AG09319 (cell line): ENCODE measurements at places on chromosomes 11 and 22.
A peak's percentile ranks its signal among the peaks of the same experiment; 100 is the strongest.

DNA sequence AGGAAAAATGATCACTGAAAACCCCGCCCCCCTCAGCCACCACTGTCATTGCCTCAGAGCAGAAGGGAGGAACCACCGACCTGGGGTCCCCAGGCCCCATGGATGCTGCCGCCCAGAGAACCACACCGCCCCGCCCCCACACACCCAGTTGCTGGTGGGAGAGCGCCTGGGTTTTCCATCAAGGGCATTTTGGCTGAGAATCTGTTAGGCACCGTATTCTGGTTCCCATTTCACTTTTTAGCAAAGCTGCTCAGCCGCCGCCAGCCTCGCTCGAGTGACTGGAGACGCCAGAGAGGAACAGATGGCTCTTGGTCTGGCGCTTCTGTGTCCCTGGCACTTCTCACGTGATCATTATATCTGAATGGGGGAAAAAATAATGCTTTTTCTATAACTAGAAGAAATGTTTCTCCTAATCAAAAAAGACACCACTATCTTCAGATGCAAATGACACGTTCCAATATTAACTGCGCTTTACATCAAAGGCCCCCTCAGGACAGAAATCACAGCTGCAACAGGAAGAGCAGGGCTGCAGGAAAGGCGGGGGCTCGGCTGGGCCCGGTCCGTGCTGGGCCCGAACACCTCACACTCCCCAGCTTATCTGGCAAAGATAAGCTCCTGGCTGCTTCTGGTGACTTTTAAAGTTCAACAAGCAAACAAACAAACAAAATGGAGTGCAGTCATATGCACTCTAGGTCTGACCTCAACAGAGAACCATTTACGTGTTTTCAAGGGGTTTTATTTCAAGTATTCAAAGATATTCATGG, 149.8 kb downstream of the MPPED1 start:
- DNase-seq = no peak

DNA sequence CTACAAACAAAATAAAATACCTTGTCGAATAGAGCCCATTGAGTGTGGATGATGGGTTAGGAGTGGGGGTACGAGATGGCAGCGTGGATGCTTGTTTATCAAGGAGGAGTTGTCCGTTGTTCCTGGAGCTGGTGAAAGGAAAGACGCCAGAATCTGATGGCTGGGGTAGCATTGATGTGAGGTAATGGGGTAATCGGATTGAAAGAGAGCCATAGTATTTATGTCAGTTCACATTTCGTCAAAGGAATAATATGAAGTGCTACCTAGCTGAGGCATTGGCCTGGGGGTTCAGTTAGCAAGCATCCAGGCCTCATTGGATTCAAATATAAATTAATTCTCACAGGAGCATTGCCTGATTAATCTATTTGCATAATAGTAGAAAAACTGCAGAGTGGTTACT, 16.9 kb upstream of the DBX1 start:
- no peak for DNase-seq

- no peak for DNase-seq
These were observed 563.1 kb upstream of the LUZP2 start for GRCh38 chr11:23933721-23934120.

DNA sequence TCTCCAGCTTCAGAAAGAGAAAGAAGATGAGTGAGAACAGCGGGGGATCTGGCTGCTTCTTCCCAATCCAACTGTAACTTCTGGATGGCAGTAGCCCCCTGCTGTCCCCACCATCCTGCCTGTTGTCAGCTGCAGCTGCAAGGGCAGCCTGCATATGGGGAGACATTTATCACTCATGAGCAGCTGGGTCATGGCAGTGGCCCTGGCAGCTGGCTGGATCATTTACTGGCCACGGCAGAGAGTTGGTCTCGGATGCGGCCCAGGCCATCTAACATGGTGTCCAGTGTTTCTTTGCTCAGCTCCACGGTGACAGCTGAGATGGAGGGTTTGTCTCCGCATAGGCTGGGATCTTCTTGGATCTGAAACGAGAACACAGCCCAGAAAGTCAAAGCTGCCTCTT, 14.8 kb downstream of the COMMD9 start:
- DNase-seq = no peak

GRCh38 chr11:13702071-13702470, 33.6 kb downstream of the FAR1 start:
- DNase-seq = no peak

DNA sequence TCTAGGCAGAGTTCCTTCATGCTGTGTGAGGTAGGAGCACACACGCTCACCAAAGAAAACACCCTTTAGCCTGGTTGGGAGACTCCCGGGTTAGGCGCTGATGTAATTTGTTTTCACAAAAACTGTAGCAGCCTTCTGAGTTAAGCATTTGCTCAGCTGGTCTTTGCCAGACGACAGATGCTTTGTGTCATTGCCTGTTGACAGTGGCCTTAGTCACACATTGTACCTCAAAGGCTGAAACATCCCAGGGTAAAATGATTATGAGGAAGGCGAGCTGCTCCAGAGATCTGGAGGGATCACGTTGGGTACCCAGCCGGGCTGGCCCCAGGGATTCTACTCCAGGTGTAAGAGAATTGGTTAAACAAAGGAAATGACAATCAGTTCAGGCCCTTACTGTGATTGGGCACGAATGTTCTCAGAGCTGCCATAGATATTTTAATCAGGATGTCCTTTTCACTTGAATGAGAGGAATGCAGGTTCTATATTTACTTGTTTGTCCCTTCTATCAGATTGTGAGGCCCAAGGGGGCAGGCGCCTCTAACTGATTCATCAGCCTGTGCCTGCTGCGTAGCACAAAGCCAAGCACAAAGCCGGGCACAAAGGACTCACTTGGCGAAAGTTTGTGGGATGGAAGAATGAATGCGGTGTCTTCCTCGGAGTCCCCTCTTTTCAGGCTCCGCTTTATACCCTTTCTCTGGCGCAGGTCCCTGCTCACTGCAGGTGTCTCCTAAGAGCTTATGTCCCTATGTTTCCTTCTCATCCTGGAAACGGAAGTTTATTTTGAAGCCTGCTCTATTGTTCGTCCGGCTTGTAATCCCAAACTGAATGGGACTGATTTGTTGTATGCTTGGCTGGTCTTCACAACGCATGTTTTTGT, 47.1 kb downstream of the ADM start:
- DNase-seq = no peak

DNA sequence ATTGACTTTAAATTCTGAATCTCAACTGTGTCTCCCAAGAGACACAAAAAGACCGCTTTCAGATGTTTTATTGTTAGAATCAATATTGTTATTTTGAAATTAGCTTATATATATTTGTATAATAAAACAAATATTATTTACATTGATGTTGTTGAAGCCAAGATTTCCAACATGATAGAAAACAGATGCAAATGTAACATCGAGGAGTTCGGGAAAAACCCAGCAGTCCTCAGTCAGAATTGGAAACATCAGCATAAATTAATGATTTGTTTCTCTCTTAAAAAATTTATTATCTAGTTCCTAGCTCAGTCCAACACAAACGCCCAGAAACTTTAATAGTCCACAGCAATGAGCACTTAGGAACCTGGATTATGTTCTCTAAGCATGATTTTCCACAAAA, 1330.4 kb downstream of the TBC1D22A start:
- no peak for DNase-seq

DNA sequence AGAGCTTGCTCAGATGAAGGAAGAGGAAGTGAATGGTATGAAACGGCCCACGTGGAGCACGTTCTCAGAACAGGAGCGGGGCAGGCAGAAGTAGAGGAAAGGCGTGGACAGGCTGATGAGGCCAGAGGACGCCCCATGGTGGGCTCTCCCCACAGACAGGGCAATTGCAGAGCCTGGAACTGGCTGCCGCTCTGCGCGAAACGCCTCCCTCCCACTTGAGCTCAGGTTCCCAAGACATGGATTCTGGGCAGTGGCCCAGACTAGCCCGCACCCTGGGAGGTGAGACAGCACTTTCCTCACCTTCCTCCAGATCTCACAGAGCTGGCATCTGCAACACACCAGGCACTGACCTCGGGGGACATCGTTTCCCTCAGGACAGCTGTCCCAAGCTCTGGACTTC, 117.6 kb downstream of the PHF21B start:
- DNase-seq = no peak

DNA sequence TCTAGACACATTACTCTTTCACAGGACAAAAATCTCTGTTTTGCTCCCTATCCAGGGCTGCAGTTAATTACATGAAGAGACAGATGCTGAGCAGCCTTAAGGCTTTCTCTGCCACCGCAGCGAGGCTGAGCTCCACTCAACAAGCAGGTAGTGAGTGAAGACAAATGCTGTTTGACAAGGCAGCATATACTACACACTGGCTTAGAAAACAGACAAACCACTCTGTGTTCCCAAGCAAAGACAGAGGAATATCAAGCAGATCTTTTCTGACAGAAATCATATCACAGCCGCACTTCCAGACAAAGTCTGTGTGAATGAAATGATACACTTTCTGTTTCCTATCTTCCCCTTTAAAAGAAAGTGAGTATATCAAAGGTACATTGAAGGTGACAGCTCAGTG, 368.1 kb downstream of the DCDC1 start:
- no peak for DNase-seq

DNA sequence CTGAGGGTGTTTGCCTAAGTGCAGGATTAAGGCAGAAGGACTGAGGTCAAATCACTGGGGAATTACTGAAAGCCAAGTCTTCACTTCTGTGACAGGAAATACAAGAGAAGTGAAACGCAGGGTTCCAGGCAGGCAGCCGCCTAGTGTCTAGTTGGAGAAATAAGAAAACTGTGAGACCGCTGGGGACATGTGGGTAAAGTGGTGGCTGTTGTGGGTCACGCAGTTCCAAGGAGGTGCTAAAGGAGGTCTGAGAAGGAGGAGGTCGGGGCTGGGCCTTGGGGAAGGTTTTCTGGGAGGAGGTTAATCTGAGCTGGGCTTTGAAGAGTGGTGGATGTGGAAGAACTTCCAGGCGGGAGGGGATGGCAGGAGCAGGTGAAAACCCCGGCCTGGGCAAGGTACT, 11.2 kb downstream of the MCM5 start:
- no peak for DNase-seq

GRCh38 chr11:116580799-116581198, 192.0 kb downstream of the BUD13 start:
- no peak for DNase-seq

DNA sequence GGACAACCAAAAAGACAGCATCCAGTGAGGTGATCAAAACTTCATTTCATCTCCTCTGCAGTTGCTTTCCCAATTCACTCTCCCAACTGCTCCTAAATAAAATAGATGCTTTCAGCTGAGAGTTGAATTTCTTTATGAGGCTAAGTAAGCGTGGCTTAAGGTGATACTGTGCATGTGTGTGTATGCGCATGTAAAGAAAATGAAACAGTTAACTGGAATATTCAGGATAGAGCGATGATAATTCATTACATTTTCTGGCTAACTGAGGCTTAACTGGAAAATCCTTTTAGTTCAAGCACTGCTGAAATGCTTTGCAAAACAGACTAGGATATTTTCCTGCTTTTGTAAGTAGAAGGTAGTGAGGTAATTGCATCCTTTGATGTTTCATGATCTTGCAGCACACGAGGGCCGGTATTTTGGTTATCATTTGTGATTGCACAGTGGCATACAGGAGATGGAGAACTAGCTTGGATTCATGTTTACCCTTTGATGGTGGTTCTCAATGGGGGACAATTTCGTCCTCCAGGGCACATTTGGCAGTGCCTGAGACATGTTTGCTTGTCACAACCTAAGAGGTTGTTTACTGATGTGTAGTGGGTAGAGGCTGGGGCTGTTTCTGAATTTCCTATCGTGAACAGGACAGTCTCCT, 71.2 kb downstream of the ZBTB16 start:
- no peak for DNase-seq

DNA sequence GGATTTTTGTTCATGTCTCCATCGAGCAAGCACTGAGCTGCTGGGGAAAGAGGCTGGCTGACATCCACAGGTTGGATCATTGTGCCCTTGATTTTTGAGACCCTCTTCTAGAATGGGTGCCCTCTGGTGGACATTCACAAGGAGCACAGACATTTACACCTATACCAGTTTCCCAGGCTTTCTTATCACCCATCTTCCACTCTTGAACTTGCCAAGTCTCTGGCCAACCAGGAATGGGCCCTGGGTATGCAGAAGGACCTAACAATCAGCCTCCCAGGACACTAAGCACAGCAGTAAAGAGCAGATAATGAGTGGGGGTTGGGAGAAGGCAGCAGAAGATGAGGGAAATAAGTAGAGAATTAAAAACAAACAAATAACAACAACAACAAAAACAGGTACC, 5.7 kb upstream of the INTS4 start:
- peak; percentile 52 for DNase-seq

GRCh38 chr11:96342014-96342960, 708 bp downstream of the MAML2 start:
- DNase-seq = no peak

GRCh38 chr11:37657645-37658044, 1059.6 kb upstream of the RAG2 start:
- no peak for DNase-seq

- no peak for DNase-seq
These were observed 244.2 kb downstream of the ETS1 start for GRCh38 chr11:128343135-128343514.

DNA sequence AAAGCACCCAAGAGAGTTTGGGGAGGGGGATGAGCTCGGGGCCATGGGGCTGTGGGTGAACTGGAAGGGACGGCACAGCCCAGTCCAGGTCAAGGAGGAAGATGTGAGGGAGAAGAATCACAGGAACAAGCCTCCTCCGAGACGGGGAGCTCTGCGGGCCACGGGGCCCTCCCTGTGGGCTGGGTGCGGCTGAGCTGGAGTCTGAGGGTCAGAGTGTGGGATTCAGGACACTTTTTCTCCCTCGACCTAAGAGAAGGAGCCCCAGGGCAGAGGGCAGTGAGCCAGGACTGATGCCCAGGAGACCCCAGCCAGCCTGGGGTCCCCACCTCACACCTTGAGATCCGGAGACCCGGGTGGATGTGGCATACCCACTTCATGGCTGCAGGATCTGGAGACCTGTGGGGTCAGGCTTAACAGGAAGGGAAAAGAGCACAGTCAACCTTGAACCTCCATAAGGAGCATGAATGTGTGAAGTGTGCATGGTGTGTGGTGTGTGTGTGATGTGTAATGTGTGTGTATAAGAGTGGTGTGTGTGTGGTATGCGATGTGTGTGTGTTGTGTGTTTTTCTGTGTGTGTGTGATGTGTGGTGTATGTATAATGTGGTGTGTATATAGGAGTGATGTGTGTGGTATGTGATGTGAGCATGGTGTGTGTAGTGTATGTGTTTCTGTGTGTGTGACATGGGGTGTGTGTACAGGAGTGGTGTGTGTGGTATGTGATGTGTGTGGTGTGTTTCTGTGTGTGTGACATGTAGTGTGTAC, 504.6 kb downstream of the BRD1 start:
- DNase-seq = no peak

- DNase-seq = no peak
These were observed 85.5 kb downstream of the CDKN1C start for GRCh38 chr11:2799881-2800654.

- DNase-seq = no peak
These were observed 7.1 kb downstream of the NRXN2 start for GRCh38 chr11:64715756-64716472.
